A549 treated with CORT108297 at 1 μM for 4 hours (cell line): ENCODE measurements at places on chromosomes 12 and 14. TPM values are rescaled to one million over a fixed set of nuclear protein-coding genes. Genes with fewer than 3 reads are reported as not detected.

CATSPERB gene
- not detected in 5 replicates for total RNA-seq

SIX6 gene
- not detected in 5 replicates for total RNA-seq

SEL1L gene
- 15.7 to 26.5 TPM (median 22.9 TPM) in 5 replicates for total RNA-seq

KIF5A gene
- 0.10 to 0.36 TPM (median 0.24 TPM) in 5 replicates for total RNA-seq

INTS13 gene
- 23.5 to 38.6 TPM (median 25.0 TPM) in 5 replicates for total RNA-seq

PLEKHG7 gene
- 0.06 to 0.14 TPM (median 0.06 TPM) in 3 of 5 replicates, not detected in the others for total RNA-seq

PLEK2 gene
- 20.6 to 29.7 TPM (median 26.1 TPM) in 5 replicates for total RNA-seq

POTEG gene
- total RNA-seq, result not detected in 5 replicates

RFX4 gene
- total RNA-seq, result not detected in 5 replicates

CLEC2A gene
- total RNA-seq, result not detected in 5 replicates

NPFF gene
- not detected in 5 replicates for total RNA-seq

GALNT9 gene
- 4.4 to 8.4 TPM (median 7.5 TPM) in 5 replicates for total RNA-seq

OAS3 gene
- total RNA-seq, result 22.3 to 31.0 TPM (median 27.9 TPM) in 5 replicates

OR4N5 gene
- total RNA-seq, result not detected in 5 replicates

KRT74 gene
- not detected in 5 replicates for total RNA-seq

RBP5 gene
- not detected in 5 replicates for total RNA-seq

MYO1A gene
- total RNA-seq, result 0.09 to 0.41 TPM (median 0.22 TPM) in 5 replicates

TBX5 gene
- total RNA-seq, result not detected in 5 replicates

C12orf56 gene
- 0.03 to 0.15 TPM (median 0.04 TPM) in 4 of 5 replicates, not detected in the other for total RNA-seq

C14orf119 gene
- 85.2 to 110 TPM (median 105 TPM) in 5 replicates for total RNA-seq

CLEC4D gene
- total RNA-seq, result not detected in 5 replicates

TSPAN9 gene
- 24.5 to 35.3 TPM (median 28.2 TPM) in 5 replicates for total RNA-seq

SPTB gene
- total RNA-seq, result 1.0 to 1.5 TPM (median 1.1 TPM) in 5 replicates

KLHDC1 gene
- 0.17 to 0.46 TPM (median 0.36 TPM) in 5 replicates for total RNA-seq

OR2AP1 gene
- total RNA-seq, result not detected in 5 replicates

TBX3 gene
- 28.7 to 40.7 TPM (median 39.8 TPM) in 5 replicates for total RNA-seq

TMEM179 gene
- total RNA-seq, result 0.21 to 0.32 TPM (median 0.28 TPM) in 5 replicates

SLC6A15 gene
- 3.0 to 4.2 TPM (median 3.9 TPM) in 5 replicates for total RNA-seq

OAS1 gene
- total RNA-seq, result 38.6 to 64.7 TPM (median 56.9 TPM) in 5 replicates

SSPN gene
- 0.42 to 0.55 TPM (median 0.53 TPM) in 5 replicates for total RNA-seq

KRT75 gene
- 0.13 to 0.21 TPM (median 0.16 TPM) in 5 replicates for total RNA-seq

SLC38A4 gene
- total RNA-seq, result not detected in 5 replicates

ANKS1B gene
- total RNA-seq, result 0.20 to 0.63 TPM (median 0.48 TPM) in 5 replicates

P2RX2 gene
- not detected in 5 replicates for total RNA-seq

MDGA2 gene
- total RNA-seq, result 0.06 TPM in 1 of 5 replicates, not detected in the others

CCDC196 gene
- not detected in 5 replicates for total RNA-seq

SERPINA9 gene
- total RNA-seq, result 0.08 TPM in 1 of 5 replicates, not detected in the others

OTOGL gene
- total RNA-seq, result 0.02 TPM in 1 of 5 replicates, not detected in the others

ITPK1 gene
- 46.1 to 57.9 TPM (median 53.5 TPM) in 5 replicates for total RNA-seq

TSPAN19 gene
- total RNA-seq, result not detected in 5 replicates

HVCN1 gene
- 0.42 to 0.77 TPM (median 0.61 TPM) in 5 replicates for total RNA-seq

UNC79 gene
- total RNA-seq, result 0.01 to 0.02 TPM (median 0.02 TPM) in 4 of 5 replicates, not detected in the other

MIP gene
- 0.12 TPM in 1 of 5 replicates, not detected in the others for total RNA-seq

MYF6 gene
- not detected in 5 replicates for total RNA-seq

SLCO1A2 gene
- 0.07 to 0.32 TPM (median 0.13 TPM) in 3 of 5 replicates, not detected in the others for total RNA-seq

KRT80 gene
- 48.5 to 70.6 TPM (median 60.1 TPM) in 5 replicates for total RNA-seq

MUCL1 gene
- not detected in 5 replicates for total RNA-seq

ARHGAP9 gene
- total RNA-seq, result 0.26 to 0.73 TPM (median 0.36 TPM) in 5 replicates

ZC2HC1C gene
- total RNA-seq, result 3.4 to 3.6 TPM (median 3.5 TPM) in 5 replicates
